ENCODE measurements at places on chromosomes 11 and 22.

GRCh38 chr11:104965735-104966134, 2.6 kb downstream of the CASP4 start:
- no peaks in the 10 kb centered on the region for H3K27me3 ChIP-seq
- peaks cover 18% of the 10 kb centered on the region for H3K4me1 ChIP-seq
- DNase-seq = no peak
- peaks cover 7% of the 10 kb centered on the region for H3K36me3 ChIP-seq

DNA sequence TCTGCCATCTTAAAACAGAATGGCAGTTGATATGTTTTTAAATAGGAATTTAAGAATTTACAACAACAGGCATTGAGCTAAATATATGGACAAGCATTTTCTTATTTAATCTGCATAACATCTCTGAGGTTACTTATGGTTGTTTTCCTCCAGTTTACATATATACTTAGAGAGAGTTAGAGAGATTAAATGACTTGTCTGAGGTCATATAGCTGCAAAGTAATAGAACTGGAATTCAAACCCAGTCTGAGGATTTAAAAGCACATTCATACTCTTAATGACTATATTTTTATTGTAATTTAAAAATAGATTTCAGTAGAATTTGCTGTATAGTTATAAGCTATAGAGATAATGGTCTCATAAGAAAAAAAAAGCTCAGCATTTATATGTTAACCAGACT, 81.4 kb upstream of the GRIK4 start:
- H3K27ac ChIP-seq = no peak overlapping the region
- peaks cover 16% of the 10 kb centered on the region for H3K4me1 ChIP-seq
- no peak overlapping the region for H3K4me3 ChIP-seq
- peaks cover under 1% of the 10 kb centered on the region for H3K36me3 ChIP-seq

DNA sequence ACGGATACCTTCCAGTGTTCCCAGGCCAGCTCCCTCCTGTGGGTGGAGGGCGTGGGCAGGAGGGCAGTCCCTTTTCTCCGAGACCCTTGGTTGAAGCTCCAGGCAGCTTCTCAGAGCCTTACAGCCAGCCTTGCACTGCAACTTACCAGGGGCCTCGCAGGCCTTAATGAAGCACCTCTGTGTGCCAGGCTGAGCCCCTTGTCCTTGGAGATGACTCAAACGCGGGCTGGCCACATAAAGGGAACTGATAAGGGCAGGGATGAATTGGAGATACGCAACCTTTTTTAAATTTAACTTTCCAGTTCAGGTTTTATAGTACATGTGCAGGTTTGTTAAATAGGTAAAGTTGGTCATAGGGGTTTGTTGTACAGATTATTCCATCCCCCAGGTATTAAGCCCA, 72.7 kb downstream of the WNT7B start:
- H3K4me3 ChIP-seq = no peak overlapping the region
- peaks cover 54% of the 10 kb centered on the region for H3K27me3 ChIP-seq
- peaks cover 10% of the 10 kb centered on the region for H3K4me1 ChIP-seq
- H3K27ac ChIP-seq = no peak overlapping the region
- no peak for DNase-seq

DNA sequence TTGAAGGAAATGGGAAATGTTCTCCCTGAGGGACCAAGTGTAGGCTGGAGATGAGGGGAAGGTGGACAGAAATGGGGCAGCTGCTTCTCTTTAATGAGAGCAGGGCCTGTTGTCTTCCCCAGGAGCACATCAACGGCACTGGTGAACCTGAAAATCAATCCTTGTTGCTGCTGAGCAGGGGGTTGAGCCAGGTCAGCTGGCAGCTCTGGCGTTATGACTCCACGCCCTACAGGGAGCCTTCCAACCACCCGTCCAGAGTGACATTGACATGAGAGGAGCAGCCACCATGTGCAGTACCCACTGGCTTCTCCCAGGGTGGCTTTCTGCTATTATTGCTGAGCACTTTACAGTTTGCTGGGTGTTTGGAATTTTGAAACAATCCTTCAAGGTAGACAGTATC, 116.9 kb upstream of the LDLRAD3 start:
- DNase-seq = no peak
- no peaks in the 10 kb centered on the region for H3K36me3 ChIP-seq
- no peaks in the 10 kb centered on the region for H3K27me3 ChIP-seq
- H3K27ac ChIP-seq = no peak overlapping the region

- H3K4me3 ChIP-seq = no peak overlapping the region
- H3K4me1 ChIP-seq = peaks cover 38% of the 10 kb centered on the region
- no peaks in the 10 kb centered on the region for H3K27me3 ChIP-seq
- no peak for DNase-seq
These were observed 95.5 kb downstream of the RPL27A start for GRCh38 chr11:8777907-8778767.

DNA sequence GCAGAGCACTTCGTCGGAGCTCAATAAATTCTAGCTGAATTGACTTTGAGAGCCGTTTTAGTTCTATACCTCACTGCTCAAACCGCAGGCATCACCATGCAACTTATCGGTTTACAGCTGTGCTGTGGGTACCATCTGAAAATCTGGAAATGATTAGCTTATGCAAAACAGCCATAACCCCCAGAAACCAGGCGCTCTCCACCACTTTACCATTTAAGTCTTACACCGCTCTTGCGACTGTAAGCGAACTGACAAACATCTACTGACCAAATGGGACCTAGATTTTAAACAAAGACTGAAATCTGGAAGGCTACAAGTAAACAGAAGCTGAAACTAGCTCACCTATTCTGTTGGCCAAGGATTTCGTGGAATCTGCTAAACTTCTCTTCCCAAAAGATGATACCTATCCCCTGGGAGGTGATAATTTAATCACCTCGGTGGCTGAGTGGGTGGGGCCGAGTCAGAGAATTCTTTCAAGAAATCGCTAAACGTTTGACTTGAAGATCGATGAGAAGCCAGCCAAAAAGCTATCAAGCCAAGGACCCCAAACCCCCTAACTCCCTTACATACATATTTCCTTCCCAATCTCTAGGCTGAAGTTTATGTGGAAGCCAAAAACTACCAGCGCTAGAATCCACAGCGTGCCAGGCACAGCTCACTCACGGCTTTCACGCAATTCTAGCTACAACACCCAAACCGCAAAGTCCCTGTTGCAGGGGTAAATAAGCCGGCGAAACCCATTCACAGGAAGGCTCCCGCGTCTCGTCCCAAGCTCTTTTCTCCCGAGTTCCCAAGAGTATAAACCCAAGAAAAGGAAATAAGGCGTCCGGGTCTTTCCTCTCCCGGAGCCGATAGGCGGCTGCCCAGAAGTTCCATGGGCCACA, 644 bp downstream of the SPTY2D1 start:
- no peak for DNase-seq
- H3K4me1 ChIP-seq = peaks cover 7% of the 10 kb centered on the region
- H3K27me3 ChIP-seq = no peaks in the 10 kb centered on the region
- H3K27ac ChIP-seq = peak overlapping the region; percentile 85

DNA sequence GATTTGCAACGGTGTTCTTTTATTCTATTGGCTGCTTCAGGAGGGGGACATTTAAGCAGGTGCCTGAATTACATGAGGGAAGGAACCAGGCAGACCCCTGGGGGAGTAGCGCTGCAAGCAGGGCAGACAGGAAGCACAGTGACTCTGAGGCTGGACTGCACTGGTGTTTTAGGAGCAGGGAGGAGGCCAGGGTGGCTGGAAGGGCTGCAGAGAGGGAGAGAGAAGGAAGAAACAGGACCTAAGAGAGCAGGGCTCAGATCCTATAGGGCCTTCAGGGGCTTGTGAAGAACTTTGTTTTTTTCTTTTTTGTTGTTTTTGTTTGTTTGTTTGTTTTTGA, 62.5 kb upstream of the SORL1-AS1 start:
- H3K4me3 ChIP-seq = no peak overlapping the region
- H3K4me1 ChIP-seq = peaks cover 21% of the 10 kb centered on the region
- no peak overlapping the region for H3K27ac ChIP-seq
- no peaks in the 10 kb centered on the region for H3K27me3 ChIP-seq
- no peak for DNase-seq

DNA sequence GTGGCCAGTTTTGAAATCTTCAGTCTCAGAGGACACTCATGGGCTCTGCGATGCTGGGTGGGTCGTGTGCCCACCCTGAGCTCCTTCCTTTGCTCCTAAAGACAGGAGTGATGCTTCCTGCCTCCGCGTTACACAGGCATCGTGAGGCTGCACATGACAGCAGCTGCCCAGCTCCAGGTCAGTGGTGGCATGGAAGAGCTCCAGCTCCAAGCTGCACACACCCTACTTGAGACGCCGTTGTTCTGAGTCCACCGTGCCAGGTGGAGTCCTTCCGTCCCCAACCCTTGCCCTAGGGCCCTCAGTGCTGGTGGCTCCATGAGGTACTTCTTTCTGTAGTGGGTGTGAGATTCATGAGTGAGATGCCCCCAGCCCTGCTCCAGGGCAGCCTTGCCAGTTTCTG, 794.1 kb downstream of the BRD1 start:
- no peaks in the 10 kb centered on the region for H3K27me3 ChIP-seq
- H3K4me3 ChIP-seq = no peak overlapping the region
- DNase-seq = no peak
- no peak overlapping the region for H3K27ac ChIP-seq
- H3K4me1 ChIP-seq = no peaks in the 10 kb centered on the region

DNA sequence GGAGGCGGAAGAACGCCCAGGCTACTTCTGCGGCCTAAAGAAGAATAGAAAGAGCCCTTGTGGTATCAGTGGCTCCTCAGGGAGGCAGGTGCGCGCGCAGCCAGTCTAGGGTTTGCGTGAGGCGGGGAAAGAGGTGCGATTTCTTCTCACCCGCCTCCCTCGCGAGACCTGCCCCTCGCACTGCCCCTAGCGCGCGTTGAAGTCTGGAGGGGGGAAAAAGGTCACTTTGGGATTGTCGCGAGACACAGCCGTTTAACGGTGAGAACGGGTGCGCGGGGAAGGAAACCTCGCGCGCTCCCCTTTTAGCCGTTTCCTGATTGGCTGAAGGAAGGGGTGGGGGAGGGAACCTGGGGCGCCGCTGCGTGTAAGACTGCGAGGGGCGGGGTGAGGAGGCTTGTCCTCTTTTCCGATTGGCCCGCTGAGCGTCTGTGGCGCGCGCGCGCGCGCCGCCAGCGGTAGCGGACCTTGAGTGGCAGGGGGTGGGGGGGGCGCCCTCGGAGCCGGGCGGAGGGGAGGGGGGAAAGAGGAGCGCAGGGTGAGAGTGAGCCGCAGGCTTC, at the start of gene ZFP91:
TSS of gene ZFP91 (plus strand) at position 429 of the 557 bp plus-strand sequence. CDS start 219 bp downstream, outside the sequence.
- no peaks in the 10 kb centered on the region for H3K27me3 ChIP-seq
- H3K4me1 ChIP-seq = peaks cover 58% of the 10 kb centered on the region
- peak within 1 kb of the TSS; percentile 96 for H3K4me3 ChIP-seq
- DNase-seq = peak; percentile 81
- no peaks in the 10 kb centered on the region for H3K36me3 ChIP-seq

- H3K27me3 ChIP-seq = no peaks in the 10 kb centered on the region
These were observed 20.4 kb upstream of the C11orf87 start for GRCh38 chr11:109401545-109401944.

GRCh38 chr11:8593935-8594909, at the start of gene STK33:
TSS of gene STK33 (minus strand) at chr11:8594228. CDS start at chr11:8474905, 119,323 bp downstream.
- no peaks in the 10 kb centered on the region for H3K4me1 ChIP-seq
- no peak within 1 kb of the TSS for H3K27ac ChIP-seq
- peak within 1 kb of the TSS; percentile 34 for H3K4me3 ChIP-seq
- H3K27me3 ChIP-seq = peaks cover 24% of the 10 kb centered on the region
- no peaks in the 10 kb centered on the region for H3K36me3 ChIP-seq

DNA sequence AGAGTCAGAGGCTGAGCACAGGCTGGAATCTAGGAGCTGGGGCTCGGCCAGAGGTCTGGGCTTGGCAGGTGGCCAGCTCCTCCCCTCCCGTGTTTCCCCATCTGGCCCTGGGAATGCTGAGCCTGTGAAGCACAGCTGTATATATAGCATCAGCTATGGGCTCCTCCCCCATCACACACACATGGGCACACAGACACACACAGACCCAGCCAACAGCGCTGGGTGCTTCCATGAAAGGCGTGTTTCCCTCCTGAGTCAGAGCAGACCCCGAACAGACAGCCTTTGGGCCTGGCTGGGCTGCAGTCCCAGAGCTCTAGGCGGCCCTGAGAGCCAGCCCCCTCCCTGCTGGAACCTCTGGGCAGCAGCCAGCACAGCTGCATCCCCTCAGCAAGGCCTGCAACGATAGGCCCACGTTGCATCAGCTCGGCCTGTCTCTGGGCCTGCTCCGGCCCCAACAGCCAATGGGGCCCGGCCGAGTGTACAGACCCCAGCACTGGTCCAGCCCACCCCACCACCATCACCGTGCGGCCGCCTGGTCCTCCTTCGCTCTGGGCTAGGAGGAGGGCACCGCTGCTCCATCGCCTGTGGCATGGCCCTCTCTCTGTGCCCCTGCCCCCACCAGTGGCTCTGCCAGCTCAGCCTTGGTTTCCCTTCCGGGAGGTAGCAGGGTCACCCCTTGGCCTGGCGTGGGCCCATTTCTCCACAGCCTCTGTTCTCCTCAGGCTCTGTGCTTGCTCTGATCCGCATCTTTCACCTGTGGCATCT, 7.6 kb upstream of the SERPINH1 start:
- H3K27ac ChIP-seq = no peak overlapping the region
- H3K4me3 ChIP-seq = no peak overlapping the region
- H3K27me3 ChIP-seq = no peaks in the 10 kb centered on the region
- peaks cover 25% of the 10 kb centered on the region for H3K4me1 ChIP-seq
- no peak for DNase-seq
- no peaks in the 10 kb centered on the region for H3K36me3 ChIP-seq

- peaks cover 6% of the 10 kb centered on the region for H3K36me3 ChIP-seq
- H3K27ac ChIP-seq = peak overlapping the region; percentile 69
- H3K4me3 ChIP-seq = no peak overlapping the region
- DNase-seq = no peak
- H3K4me1 ChIP-seq = peaks cover 32% of the 10 kb centered on the region
These were observed 8.7 kb upstream of the GLB1L3 start for GRCh38 chr11:134267461-134267860.

- peaks cover 11% of the 10 kb centered on the region for H3K4me1 ChIP-seq
- DNase-seq = no peak
- no peaks in the 10 kb centered on the region for H3K27me3 ChIP-seq
These were observed 153.9 kb downstream of the TRPC6 start for GRCh38 chr11:101429703-101430540.

DNA sequence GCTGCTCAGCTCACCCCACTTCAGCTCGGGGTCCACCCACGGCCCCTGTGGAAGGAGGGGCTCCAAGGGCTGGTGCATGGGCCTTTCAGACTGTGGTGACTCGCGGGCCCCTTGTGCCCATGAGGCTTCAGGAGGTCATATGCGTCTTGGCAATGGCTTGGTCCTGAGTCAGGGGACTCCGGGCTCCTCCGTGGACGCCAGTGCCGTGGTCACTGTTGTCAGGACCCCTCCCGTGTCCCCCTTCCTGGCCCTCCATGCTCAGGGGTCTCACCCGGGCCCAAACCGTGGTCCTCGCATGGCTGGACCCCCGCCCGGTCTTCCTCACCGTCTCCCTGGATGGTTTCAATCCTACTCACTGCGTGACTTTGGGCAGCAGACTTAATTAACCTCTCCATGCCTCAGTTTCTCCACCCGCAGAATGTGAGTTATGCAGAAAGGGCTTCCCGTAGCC, 436.4 kb downstream of the TBC1D22A start:
- no peaks in the 10 kb centered on the region for H3K4me1 ChIP-seq
- no peaks in the 10 kb centered on the region for H3K36me3 ChIP-seq
- no peak overlapping the region for H3K4me3 ChIP-seq
- H3K27me3 ChIP-seq = peaks cover 9% of the 10 kb centered on the region
- H3K27ac ChIP-seq = no peak overlapping the region
- DNase-seq = no peak

DNA sequence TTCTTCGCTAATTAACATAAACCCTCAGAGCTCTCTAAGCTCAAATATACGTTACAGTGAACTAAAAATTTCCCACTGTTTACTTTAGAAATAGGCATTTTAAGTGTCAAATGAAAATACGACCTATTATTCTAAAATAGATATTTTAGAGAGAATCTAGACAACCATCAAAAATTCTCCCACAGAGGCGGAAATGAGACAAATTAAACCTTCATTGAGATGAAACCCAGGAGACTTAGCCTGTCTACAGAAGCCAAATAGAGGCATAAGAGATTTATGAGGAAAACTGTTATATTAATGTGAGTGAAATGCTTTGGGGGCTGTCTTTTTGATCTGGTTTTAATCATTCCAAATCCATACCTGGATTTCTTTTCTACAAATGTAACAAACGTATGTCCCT, 232.0 kb upstream of the GRIA4 start:
- no peak overlapping the region for H3K27ac ChIP-seq
- no peak for DNase-seq
- H3K4me3 ChIP-seq = no peak overlapping the region
- H3K27me3 ChIP-seq = no peaks in the 10 kb centered on the region
